NCI-H2107 (cell line): ENCODE measurements at places on chromosomes 7 and 10.

DNA sequence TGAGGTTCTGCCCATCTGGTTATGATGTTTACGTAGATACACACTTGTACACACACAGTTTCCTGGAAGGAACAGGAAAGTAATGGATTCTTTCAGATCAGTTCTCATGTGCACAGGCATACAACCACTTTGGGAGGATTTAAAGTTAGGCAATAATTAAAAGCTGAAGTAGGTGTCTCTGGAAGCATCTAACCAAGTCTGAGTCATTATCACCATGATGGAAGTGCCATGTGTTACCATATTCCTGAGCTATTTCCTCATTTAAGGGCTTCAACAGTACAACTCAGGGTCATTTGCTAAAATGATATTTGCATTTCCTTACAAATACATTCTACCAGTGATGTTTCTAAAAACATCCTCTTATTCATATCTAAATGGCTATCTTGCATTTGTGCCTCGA, 41.4 kb upstream of the BET1 start:
- DNase-seq = no peak

- no peak for DNase-seq
Observed at GRCh38 chr10:73991884-73992245, 6.1 kb upstream of the VCL start.

- DNase-seq = no peak
Observed at GRCh38 chr7:71972534-71972933, 439.6 kb downstream of the CALN1 start.

DNA sequence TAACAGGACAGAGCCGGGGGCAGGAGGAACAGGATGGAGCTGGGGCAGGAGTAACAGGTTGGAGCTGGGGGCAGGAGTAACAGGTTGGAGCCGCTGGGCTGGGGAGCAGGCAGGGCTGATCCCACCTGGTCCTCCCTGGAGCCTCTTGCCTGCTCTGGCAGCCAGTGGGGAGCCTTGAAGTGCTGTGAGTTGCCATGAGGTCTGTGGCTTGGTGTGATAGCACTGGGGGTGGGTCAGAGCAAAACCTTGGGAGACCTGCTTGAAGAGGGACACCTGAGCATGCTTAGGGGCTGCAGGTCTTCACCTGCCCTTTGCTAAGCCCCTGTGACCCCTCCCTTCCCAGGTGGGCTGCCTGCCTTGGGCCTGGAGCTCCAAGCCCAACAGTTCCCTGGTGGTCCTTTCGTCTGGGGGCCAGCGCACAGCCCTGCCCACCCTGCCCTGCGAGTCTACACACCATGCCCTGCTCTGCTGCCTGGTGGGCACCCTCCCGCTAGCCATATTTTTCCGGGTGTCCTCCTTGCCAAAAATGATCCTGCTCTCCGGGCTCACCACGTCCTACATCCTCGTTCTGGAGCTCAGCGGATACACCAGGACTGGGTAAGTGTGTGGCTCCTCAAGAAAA, 111.6 kb downstream of the ADCY1 start:
- no peak for DNase-seq

DNA sequence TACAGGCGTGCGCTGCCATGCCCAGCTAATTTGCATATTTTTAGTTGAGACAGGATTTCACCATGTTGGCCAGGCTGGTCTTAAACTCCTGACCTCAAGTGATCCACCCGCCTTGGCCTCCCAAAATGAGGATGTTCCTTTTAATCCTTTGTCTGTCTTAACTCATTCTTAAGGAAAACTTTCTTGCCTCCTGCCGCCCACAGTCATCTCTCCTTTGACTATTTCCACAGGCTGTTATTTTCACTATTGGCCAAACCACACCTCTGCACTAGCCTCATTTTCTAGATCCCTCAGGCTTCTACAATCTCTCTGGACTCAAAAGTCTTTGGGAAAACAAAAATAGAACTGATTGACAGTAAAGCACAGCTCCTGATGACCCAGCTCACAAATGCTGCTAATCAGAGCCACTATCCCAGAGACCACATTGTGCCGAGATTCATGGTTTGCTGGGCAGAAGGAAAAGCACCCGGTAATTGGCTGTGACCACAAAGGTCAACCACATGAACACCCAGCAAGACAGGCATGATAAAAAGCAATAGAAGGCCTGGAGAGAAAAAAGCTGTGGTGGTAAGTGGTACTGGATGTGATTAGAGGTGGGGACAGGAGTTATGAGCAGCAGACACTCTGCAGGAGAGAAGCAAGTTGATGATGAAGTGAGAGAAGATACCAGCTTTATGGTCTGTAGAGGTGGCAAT, 44.1 kb upstream of the ZNRF2 start:
- DNase-seq = no peak

DNA sequence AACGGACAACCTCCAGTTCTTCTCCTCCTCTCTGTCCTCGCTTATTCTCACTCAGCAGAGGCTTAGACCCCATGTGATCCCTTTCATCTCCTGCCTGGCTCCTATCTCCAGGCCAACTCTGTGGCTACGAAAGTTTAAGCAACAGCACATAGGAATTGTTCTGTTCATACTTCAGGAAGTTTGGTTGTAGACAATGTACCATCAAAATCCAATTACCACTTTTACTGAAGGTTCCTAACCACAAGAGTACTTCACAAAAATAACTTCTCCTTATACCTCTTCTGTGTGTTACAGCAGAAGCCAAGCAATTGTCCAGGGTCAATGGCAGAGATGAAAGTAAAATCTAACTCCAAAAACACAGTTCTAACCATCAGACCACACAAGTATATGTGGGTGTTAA, 80.0 kb downstream of the SLC25A13 start:
- DNase-seq = no peak

GRCh38 chr7:82745117-82745516, 301.5 kb upstream of the CACNA2D1 start:
- DNase-seq = no peak

GRCh38 chr7:30799206-30799975, 28.2 kb downstream of the MINDY4 start:
- no peak for DNase-seq

GRCh38 chr10:24866604-24867583, 85.5 kb downstream of the PRTFDC1 start:
- DNase-seq = peak; percentile 12

DNA sequence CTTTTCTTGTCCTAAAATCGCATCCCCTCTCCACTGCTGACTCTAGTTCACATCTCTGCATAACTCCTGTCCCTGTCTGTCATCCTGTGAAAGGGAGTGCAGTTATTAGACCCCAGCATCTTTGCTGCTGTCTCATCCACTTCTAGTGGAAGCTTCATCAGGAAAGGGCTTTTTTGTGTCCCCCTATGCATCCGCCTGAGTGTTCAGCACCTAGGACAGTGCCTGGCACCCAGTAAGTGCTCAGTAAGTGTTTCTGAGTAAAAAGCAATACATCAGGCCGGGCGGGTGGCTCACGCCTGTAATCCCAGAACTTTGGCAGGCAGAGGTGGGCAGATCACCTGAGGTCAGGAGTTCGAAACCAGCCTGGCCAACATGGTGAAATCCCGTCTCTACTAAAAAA, 211.8 kb upstream of the FOXK1 start:
- DNase-seq = no peak

GRCh38 chr10:14665304-14665703, 109.4 kb downstream of the FAM107B start:
- DNase-seq = peak; percentile 11

- DNase-seq = no peak
Observed at GRCh38 chr7:47534322-47535034, 47.4 kb downstream of the TNS3 start.

DNA sequence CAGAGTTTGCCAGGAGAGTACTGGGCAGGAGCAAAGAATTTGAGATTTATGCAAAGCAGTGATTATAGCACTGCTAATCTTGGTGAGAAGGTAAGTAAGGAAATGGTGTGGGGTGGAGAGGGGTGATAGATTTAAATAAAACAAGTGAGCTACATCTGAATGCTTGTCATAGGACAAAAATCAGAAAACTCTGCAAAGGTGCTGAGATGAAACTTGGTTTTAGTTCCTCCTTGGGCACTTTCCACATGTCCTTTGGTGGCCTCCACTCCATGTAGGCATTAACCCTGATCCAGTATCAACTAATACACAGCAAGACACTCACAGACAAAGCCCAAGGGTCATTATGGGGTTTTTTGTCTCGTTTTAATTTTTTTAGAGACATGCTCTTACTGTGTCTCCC, 25.7 kb upstream of the FAM107B start:
- no peak for DNase-seq

DNA sequence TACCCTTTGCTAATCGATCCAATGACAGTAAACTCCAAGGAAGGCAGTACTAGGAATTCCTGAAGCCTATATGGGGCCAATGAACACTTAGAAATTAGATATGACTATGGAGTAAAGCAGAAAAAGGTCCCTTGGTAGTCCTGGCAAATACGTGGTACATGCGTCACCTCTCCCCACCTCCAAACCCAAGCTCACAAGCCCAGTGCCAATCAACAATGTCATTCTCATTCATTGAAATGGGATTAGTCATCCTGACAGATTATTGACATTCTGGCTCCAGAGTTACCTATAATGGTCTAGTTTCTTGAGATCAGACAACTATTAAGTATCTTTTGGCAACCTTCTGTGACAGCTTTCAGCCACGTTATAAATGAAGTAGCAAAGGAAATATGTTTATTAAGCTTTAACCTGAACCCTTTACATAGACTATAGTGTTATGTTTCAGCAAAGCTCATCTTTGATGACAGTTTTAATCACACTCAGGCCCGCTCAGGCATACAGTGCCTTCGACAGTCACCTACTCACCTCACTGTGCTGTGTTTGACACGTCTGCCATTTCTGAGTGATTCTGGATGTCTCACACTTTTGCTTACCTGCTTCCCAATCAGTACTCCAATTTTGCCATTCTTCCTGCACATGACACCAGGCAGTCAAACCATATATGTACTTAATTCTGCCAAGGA, 69.6 kb upstream of the ADO start:
- DNase-seq = no peak

- no peak for DNase-seq
Observed at GRCh38 chr10:29611781-29612381, 22.9 kb downstream of the SVIL start.

GRCh38 chr10:73495884-73496674, at the start of gene PPP3CB:
TSS of gene PPP3CB (minus strand) at chr10:73496024. CDS start at chr10:73495889, 135 bp downstream.
- DNase-seq = peak; percentile 67

DNA sequence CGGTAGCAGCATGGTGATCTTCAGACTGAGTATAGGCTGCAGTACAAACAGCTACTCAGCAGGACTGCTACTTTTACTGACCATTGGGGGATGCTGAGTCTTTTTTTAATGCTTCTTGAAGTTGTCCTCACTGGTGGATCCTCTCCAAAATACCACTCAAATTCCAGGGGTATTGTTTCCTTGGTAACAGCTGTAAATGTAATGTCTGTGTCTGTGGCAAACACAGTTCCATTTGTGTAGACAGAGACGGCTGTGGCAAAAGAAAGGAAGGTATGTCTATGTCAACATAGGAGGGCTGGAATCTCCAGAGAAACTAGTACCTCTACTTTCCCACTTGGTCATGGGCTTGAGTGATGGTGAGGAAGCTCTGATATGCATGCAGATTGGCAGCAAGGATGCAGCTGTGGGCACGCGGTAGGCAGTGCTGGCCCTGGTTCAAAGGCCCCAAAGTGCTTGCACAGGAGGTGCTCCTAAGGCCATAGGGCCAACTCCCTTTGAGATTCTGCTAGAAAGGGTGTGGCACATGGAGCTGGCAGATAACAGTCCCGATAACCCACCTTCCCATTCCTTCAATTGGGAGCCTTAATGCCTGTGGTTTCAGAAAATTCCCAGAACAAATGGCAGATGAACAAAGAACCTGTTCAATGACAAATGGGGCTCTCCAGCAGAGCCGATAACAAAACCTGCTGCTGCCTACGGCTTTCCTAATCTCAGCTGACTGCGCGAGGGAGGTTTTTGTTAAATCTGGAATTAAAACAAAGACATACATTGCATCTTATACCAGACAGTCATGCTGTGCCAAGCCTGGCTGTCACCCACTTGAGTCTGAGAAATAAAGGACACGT, 43.0 kb downstream of the PKD1L1 start:
- no peak for DNase-seq

DNA sequence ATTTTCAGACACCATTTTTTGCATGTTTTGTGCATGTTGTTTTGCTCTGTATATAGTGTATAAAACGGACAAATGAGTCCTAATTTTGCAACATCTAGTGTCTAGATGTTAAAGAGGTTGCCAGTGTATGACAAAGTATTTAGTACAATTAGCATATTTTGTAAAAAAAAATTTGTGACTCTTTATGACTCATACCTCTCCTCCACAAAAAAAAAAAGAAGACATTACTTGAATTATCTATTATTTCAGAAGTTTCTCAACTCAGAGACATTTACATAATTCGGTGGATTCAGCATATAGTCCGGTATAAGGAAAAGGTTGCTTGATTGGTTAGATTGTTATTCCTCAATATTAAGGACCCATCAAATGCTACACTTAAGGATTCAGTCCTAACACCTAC, 26.0 kb downstream of the NUP42 start:
- DNase-seq = no peak

DNA sequence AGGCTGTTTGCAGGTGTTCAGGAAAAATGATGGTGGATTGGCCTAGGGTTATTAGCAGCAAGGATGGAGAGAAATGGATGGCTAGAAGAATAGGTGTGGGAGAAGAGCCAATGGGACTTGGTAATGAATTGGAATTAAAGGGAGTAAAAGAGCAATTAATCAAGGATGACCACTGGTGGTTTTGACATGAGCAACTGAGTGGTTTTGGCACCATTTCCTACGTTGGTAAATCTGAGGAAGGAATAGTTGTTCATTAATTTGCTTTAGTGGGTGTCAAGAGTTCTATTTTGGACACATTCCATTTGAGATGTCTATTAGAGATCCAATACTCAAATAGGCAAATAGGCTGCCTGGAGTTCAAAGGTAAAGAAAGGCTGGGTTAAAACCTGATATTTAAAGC, 38.2 kb upstream of the NRBF2 start:
- DNase-seq = no peak

DNA sequence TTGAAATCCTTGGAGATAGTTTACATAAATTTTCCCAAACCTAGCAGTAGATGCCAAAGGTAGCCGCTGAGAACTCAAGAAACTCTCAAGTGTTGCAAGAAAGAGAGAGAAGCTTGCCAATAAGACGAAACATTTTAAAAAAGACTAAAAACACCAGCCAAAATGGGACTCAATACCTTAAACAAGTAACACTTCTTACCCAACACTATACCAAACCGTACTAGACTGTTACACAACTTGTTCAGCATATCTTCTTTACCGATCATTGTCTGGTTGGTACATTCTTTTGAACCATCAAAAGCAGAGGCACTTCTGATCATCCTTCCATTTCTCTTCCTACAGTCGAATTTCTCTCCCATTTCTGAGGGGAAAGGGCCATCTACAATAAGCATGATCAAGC, 4.8 kb upstream of the PTPN12 start:
- DNase-seq = no peak
